ENCODE measurements at places on chromosomes 1 and 21.

GRCh38 chr1:27009601-27010197 lies 3.0 kb downstream of the TENT5B start:
- no peak for DNase-seq

DNA sequence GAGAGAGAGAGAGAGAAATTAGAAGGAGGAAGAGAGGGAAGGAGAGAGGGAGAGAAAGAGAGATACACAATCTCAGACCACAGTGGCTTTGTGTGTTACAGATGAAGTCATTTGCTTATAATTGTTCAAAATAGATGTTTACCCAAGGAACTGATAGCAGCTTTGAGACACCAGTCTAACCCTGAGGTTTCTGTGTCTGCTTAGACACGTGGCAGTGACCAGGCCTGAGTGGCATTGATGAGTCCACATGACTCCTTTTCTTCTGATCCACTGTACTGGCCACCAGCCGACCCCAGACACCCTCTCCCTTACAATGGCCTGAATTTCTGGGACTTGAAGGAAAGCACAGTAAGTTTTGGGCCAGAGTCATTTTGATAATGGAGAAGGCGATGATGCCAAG lies 104.9 kb downstream of the DUSP10 start:
- DNase-seq, result no peak

DNA sequence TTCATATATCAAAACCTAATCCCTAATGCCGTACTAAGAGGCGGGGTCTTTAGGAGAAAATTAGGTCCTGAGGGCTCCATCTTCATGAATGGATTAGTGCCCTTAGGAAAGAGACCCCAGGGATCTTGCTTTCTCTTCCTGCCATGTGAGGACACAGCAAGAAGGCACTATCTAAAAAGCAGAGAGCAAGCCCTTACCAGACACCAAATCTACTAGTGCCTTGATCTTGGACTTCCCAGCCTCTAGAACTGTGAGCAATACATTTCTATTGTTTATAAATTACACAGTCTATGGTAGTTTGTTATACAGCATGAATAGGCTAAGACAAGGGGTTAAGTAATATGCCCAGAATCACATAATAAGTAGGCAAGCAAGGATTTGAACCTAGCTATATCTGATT lies 42.9 kb downstream of the STYXL2 start:
- no peak for DNase-seq

- DNase-seq, result no peak
Observed at GRCh38 chr1:158062174-158062573, 68.7 kb downstream of the KIRREL1 start.

GRCh38 chr21:20883408-20883800 lies 114.8 kb upstream of the NCAM2 start:
- DNase-seq, result no peak

DNA sequence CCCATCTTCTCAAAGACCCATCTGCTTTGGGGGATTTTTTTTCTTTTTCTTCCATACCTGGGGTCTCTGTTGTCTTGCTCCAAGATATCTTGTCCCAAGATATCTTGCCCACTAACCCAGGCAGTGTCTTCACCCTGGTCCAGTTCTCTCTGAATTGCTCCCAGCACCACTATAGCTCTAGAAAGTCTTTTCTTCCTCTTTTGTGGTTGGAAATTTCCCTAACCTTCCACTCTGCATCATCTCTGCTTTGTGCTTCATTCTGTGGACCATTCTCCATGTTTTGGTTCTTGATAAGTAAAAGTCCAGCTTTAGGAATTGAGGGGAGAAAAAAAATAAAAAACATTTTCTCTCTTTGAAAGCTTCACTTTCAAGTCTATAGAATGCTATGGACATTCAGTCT lies 20.9 kb downstream of the STYXL2 start:
- no peak for DNase-seq

Data from SK-N-DZ (cell line).